GM04503 (cell line): ENCODE measurements at places on chromosomes 7 and 10.

- no peak for DNase-seq
These were observed 22.9 kb downstream of the PLXDC2 start for GRCh38 chr10:19839090-19839489.

DNA sequence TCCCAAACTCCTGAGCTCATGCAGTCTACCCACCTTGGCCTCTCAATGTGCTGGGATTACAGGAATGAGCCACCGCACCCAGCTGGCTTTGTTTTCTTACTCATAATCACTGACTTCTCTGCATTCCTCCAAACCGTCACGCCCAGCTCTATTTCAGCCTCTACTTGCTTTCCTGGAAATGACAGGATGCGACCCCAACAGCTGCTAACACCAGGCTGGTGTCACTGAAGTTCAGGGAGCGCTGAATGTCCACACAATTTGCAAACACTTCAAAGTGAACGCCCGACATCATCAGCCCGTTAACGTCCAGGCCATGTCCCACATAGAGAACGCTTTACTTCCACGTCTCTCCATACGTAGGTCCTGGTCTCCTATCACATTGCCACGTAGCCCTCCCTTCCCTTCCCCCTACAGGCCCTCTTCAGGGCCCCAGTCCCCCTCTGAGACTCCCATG is 12.8 kb upstream of the PROSER2 start:
- DNase-seq, result no peak

- no peak for DNase-seq
These were observed 139.4 kb upstream of the MKI67 start for GRCh38 chr10:128265596-128265995.

GRCh38 chr10:3782451-3783315 is 2.3 kb downstream of the KLF6 start:
- peak; percentile 92 for DNase-seq

DNA sequence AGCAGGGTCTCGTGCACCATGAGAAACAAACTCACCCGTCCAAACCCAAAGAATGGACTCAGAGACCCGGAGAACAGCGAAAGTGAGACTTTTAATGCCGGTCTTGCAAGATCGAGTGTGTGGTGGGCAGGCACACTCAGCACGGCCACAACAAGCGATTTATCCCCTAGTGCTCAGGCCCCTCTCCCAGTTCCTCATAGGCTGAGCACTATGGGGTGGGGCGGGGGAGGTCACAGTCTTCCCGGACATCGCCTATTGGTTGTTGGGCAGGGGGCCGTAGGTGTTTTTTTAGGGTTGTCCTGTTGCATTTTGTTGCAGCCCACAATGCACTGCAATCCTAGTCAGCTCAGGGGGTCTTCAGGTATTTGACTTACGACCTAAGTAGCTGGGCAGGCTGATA is 608.3 kb upstream of the FOXK1 start:
- no peak for DNase-seq

GRCh38 chr7:135976312-135977006 is 700 bp downstream of the MTPN start:
- DNase-seq, result no peak

DNA sequence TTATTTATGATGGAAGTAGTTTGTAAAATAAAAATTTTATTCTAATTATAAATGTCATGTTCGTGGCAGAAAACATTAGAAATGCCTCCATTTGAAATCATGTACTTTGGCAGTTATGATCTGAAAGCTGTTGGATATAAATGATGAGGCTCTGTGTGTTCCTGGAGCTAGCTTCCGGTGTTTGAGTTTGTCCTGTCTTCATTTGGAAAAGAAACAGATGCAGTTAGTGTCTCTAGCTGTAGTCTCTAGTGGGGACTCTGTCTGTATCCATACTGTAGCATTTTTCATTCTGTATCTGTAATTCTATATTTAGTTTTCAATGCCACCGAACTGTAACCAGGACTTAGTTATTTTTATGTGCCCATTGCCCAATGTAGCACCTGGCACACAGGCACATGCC is 197.0 kb upstream of the FZD1 start:
- DNase-seq, result no peak
